ENCODE measurements at places on chromosomes 2 and 18.

- no peak for DNase-seq
These were observed 114.8 kb upstream of the PTPRM start for GRCh38 chr18:7452331-7452730.

- no peak for DNase-seq
These were observed 187.3 kb downstream of the VAPA start for GRCh38 chr18:10100941-10101701.

GRCh38 chr2:170845343-170845742 lies 28.7 kb downstream of the GAD1 start:
- DNase-seq = no peak

DNA sequence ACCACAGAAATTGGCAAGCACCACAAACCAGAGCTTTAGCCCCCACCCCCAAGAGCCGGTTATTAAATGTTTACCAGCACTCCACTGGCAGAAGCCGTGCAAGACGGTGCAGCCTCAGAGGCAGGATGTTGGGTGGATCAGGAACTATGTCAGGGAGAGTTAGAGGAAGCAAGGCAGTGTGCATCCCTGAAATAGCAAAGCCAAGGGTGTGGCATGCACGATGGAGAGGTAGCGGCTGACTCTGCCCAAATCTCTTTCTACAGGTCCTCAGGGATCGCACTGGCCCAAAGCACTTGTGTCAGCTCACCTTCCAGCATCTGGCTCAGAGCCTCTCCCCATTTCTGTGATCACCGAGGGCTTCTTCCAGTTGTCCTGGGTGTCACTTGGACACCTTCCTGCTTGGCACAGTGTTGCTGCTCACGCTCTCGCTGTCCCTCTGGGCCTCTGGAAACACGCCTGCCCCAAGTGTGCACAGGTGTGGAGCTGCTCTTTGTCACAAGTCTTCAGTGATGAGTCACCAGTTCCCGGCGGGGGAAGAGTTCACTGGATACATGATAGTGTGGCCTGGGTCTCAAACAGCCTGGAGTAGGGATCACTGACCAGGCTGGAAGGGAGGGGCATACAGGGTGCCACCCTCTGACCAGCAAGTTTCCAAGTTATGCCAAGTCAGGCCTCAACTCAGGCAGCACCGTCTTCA lies 17.3 kb upstream of the B3GNT7 start:
- DNase-seq = no peak

DNA sequence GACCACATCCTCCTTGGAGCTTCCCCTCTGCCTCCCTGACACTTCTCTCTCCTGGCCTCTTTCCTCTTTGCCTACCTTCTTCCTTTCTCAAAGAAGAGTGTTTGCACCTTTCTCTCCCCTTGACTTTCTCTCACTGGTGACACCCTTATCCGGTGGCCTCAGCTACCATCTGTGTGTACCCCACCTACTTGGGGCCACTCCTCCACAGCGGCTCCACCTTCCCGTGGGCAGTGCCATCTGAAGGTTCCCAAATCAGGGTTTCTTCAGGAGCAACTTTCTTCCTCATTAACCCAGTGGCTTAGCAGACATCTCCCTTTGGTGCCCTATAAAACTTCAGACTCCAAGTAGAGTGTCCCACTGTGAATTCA lies 5.3 kb upstream of the NCL start:
- DNase-seq = no peak

DNA sequence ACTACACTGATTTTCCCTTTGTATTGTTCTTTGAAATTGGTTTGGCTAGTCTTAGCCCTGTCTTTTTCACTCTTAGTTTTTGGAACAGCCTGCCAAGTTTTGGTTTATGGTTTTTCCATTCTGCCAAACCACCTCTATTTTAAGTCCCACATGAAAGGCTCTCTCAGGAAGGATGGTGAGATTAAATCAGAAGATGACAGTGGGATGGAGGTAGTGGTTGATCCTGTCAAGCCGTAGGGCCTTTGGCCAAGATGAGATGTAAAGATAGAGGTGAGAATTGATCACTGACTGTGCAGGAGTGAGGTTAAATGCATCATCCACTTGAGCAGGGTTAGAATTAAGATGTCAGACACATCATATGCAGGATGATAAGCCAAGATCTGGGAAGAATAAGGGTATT lies 948.5 kb downstream of the SLC4A3 start:
- DNase-seq = no peak

DNA sequence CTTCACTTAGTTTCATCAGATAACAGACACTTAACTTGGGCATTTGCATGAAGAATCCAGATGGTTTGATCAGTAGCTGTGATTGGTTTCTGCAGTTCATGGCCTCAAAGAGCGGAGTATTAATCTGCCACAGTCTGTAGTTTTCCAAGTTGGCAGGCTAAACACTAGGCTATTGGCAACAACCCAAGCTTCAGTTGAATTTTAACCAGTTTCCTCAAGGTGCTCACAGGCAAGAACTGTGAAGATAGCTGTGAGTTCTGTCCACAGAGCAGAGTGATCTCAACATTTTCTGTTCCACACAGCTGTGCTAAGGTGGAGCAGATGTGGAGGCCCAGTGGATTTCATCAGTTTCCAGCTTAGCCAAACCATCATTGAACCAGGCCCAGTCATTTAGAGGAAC lies 469.5 kb upstream of the LINC00305 start:
- DNase-seq = no peak

GRCh38 chr2:117714110-117714509 lies 100.4 kb upstream of the DDX18 start:
- no peak for DNase-seq

- DNase-seq = no peak
These were observed 62.5 kb downstream of the USP40 start for GRCh38 chr2:233503947-233504637.

- no peak for DNase-seq
These were observed 216.8 kb downstream of the UBE2E3 start for GRCh38 chr2:181197140-181197760.

- no peak for DNase-seq
These were observed 67.6 kb downstream of the SDC1 start for GRCh38 chr2:20157193-20157891.

DNA sequence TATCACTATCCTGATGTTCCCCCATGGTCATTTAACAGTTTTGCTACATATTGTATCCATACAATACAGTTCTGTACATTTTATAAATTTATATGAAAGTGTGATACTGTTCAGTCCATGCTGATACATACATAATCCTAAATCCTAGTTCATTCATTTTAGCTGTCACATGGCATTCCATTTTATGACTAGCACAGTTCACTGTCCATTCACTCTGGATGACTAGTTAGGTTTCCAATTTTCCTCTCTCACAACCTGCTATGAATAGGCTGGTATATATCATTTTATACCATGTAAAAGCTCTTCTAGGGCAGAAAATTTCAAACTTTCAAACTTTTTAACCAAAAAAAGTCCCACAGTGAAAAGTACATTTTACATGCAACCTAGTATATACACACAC lies 15.2 kb downstream of the SMAD2 start:
- no peak for DNase-seq

- DNase-seq = no peak
These were observed 487.0 kb downstream of the TNS1 start for GRCh38 chr2:217515615-217516309.

DNA sequence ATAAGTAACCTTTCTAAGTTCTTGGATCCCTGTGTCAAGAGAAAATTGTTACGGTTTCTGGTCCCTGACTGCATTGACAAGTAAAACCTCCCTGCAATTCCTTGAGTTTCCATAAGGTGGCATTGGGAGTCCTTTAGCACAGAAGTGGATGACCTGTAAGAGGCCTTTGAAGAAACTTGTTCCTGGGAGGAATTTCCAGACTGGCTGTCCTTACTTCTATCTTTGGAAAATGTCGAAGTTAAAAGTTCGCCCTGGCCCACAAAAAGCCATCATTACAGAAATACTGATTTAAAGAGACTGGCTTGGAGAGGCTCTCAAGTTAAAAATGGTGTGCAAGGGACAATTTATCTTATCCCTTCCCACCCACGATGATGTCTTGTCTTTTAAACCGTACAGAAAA lies 218.4 kb downstream of the CDH20 start:
- no peak for DNase-seq

DNA sequence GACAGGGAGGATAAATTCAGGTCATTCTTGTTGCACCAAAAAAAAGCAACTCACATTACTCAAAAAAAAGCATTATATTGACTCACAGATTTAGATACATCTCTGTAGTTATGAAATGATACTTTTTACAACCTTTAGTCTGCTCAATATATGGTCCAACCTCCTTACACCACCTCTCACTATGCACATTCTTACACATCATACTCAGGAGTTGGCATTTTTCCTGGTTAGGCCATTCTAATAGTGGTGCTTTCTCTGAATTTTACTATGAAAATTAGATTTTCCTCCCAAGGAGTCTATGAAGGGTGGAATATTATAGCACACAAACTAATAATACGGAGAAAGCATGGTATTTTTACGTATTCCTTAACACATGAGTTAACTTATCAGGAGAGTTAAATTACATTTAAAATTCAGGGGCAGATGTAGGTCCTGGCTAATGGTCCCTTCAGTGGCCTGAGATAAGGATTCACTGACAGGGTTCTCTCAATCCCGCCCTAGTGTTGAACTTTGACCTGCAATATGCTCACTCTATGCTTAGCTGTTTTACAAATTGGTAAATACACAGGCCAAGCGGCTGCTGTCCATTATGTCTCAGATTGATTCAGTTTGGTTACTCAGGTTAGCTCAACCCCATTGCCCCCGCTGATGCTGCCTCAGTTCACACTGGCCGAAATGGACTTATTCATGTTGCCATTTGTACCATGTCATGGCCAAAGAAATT lies 153.6 kb downstream of the NCKAP5 start:
- no peak for DNase-seq

GRCh38 chr2:17328161-17328560 lies 190.1 kb downstream of the RAD51AP2 start:
- no peak for DNase-seq

GRCh38 chr2:151906633-151906998 lies 78.4 kb upstream of the ARL5A start:
- DNase-seq = no peak

- DNase-seq = no peak
These were observed 19.9 kb downstream of the ARMC9 start for GRCh38 chr2:231218366-231218765.

GRCh38 chr2:55451699-55452098 lies 32.0 kb upstream of the CCDC88A start:
- DNase-seq = no peak
